GM23338 (cell line): ENCODE measurements at places on chromosomes 2 and 18. TPM values are rescaled to one million over a fixed set of nuclear protein-coding genes. Genes with fewer than 3 reads are reported as not detected.

Gene MYO7B
- not detected in 2 replicates for total RNA-seq

GRCh38 chr18:76453057-76453561 lies 41.9 kb downstream of the ZNF516 start:
- peaks cover 27% of the 10 kb centered on the region for H3K27me3 ChIP-seq
- H3K36me3 ChIP-seq, result no peaks in the 10 kb centered on the region
- no peak for DNase-seq
- peak overlapping the region; percentile 72 for H3K4me3 ChIP-seq

Gene MBD1
- total RNA-seq, result 43.5 and 44.5 TPM in 2 replicates

- no peak overlapping the region for H3K4me3 ChIP-seq
- DNase-seq, result no peak
- no peaks in the 10 kb centered on the region for H3K27me3 ChIP-seq
- no peak overlapping the region for H3K27ac ChIP-seq
- no peaks in the 10 kb centered on the region for H3K36me3 ChIP-seq
Observed at GRCh38 chr18:74368901-74369705, 53.5 kb downstream of the C18orf63 start.

Gene CABYR
- total RNA-seq, result 34.6 and 48.4 TPM in 2 replicates

Gene RTP5
- total RNA-seq, result 0.50 TPM in 1 of 2 replicates, not detected in the other

- H3K27me3 ChIP-seq, result no peaks in the 10 kb centered on the region
- DNase-seq, result no peak
- no peak overlapping the region for H3K27ac ChIP-seq
Observed at GRCh38 chr18:46480226-46480625, 176.8 kb downstream of the LOXHD1 start.

Gene GAL3ST2
- total RNA-seq, result 0.24 and 1.5 TPM in 2 replicates

DNA sequence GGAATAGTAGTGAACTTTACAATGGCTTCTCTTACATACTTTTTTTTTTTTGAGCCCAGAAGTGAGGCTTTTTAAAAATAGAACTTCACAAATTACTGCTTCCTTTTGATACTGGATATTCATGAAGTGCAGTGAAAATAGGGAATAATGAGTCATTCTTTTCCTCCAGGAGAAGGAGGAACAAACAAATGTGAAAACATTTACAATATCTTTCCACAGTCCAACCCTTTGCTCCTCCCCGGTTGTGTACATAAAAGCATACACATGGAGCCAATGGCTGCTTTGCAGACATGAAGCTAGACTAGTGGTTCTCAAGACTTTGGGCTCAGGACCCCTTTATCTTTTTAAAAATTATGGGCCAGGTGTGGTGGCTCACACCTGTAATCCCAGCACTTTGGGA lies 266.9 kb downstream of the GBX2 start:
- no peak overlapping the region for H3K27ac ChIP-seq
- H3K27me3 ChIP-seq, result no peaks in the 10 kb centered on the region
- no peak for DNase-seq
- H3K4me1 ChIP-seq, result 0 out of 2 replicates have a peak, but pooled peaks cover 3% of the 10 kb centered on the region
- H3K36me3 ChIP-seq, result no peaks in the 10 kb centered on the region

DNA sequence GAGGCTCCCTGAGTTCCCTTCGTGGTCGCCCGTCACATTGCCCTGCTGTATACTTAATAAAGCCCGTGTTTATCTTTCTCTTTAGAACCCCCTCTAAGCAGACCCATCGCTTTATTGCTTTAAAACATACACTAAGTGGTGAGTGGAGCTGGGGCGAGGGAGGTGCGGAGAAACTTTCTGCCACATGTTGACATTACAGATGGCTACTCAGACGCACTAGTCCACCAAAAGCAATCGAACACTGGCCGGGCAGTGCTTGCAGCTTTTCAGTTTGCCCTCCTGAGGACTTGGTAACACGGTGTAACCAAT lies 859 bp upstream of the COLEC12 start:
- H3K4me1 ChIP-seq, result peaks cover 9% of the 10 kb centered on the region; the same call in 1 of the 2 replicates
- peak; percentile 56 for DNase-seq
- H3K27ac ChIP-seq, result no peak overlapping the region
- peaks cover 58% of the 10 kb centered on the region for H3K27me3 ChIP-seq
- peak overlapping the region; percentile 88 for H3K4me3 ChIP-seq

GRCh38 chr2:19051203-19051831 lies 307.1 kb downstream of the OSR1 start:
- H3K27me3 ChIP-seq, result no peaks in the 10 kb centered on the region
- no peak overlapping the region for H3K27ac ChIP-seq
- no peak overlapping the region for H3K4me3 ChIP-seq

Gene HOXD9
- not detected in 2 replicates for total RNA-seq

Gene PDE11A
- total RNA-seq, result 0.73 and 1.7 TPM in 2 replicates

- H3K36me3 ChIP-seq, result no peaks in the 10 kb centered on the region
- no peaks in the 10 kb centered on the region for H3K27me3 ChIP-seq
- H3K27ac ChIP-seq, result no peak overlapping the region
- H3K4me1 ChIP-seq, result peaks cover 7% of the 10 kb centered on the region
- DNase-seq, result no peak
- no peak overlapping the region for H3K4me3 ChIP-seq
Observed at GRCh38 chr2:199404841-199405240, 52.9 kb downstream of the SATB2 start.

GRCh38 chr2:17600556-17601204 lies 60.2 kb downstream of the VSNL1 start:
- peaks cover 11% of the 10 kb centered on the region; the same call in 1 of the 2 replicates for H3K36me3 ChIP-seq
- no peaks in the 10 kb centered on the region for H3K27me3 ChIP-seq
- H3K4me3 ChIP-seq, result no peak overlapping the region
- H3K27ac ChIP-seq, result no peak overlapping the region
- H3K4me1 ChIP-seq, result peaks cover 35% of the 10 kb centered on the region

DNA sequence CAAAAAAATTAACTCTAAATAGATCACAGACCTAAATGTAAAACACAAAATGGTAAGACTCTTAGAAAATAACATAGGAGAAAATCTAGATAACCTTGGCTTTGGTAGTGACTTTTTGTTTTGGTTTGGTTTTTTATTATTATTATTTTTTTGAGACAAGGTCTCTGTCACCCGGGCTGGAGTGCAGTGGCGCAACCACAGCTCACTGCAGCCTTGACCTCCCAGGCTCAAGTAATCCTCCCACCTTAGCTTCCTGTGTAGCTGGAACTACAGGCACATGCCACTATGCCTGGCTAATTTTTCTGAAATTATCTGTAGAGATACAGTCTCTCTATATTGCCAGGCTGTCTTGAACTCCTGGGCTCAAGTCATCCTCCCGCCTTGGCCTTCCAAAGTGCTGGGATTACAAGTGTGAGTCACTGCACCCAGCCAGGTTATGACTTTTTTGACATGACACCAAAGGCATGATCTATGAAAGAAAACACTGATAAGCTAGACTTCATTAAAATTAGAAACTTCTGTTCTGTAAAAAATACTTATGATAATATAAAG lies 88.0 kb downstream of the HNRNPLL start:
- no peak for DNase-seq
- H3K27me3 ChIP-seq, result no peaks in the 10 kb centered on the region
- no peaks in the 10 kb centered on the region for H3K36me3 ChIP-seq
- H3K4me1 ChIP-seq, result peaks cover 4% of the 10 kb centered on the region; the same call in 1 of the 2 replicates
- no peak overlapping the region for H3K4me3 ChIP-seq
- H3K27ac ChIP-seq, result no peak overlapping the region

DNA sequence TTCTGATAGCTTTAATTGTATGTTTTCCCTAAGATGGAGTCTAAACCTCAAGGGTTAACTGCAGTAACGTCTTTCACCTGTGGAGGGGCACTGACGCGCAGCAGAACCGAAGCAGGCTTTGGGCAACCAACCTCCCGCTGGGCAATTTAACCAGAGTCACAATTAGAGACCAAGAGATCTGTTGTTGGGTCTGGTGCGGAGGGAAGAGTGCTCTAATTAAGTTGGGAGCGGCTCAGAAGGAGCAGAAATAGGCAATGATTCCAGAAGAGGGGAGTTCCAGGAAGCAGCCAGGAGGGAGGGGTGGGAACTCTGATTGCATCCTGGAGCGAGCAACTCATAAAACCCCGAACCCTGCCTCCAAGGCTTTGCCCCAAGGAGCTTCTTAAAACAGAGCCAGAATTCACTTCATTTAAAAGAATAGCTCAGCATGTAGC lies 245.8 kb downstream of the PAX3 start:
- H3K4me3 ChIP-seq, result peak overlapping the region; percentile 4; the same call in 1 of the 2 replicates
- H3K27me3 ChIP-seq, result peaks cover 100% of the 10 kb centered on the region
- peak; percentile 92 for DNase-seq
- H3K36me3 ChIP-seq, result no peaks in the 10 kb centered on the region
- no peak overlapping the region for H3K27ac ChIP-seq

DNA sequence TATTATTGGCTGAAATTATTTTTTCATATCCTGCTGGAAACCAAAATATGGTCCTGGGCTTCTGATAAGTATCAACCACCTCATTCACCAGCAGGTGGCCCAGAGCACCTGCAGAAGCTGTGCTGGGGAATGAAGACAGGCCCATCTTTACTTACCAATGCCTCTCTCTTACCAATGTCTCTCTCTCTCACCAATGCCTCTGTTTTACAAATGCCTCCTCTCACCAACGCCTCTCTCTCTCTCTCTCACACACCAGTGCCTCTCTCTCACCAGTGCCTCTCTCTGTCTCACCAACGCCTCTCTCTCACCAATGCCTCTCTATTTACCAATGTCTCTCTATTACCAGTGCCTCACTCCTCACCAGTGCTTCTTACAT lies 2.3 kb upstream of the MAL start:
- H3K4me3 ChIP-seq, result no peak overlapping the region
- H3K27me3 ChIP-seq, result peaks cover 64% of the 10 kb centered on the region
- H3K27ac ChIP-seq, result no peak overlapping the region
- peaks cover 26% of the 10 kb centered on the region for H3K4me1 ChIP-seq
- H3K36me3 ChIP-seq, result no peaks in the 10 kb centered on the region
- no peak for DNase-seq
